Lung microvascular endothelial cell (primary cell): ENCODE measurements at places on chromosomes 12 and 14.
A peak's percentile ranks its signal among the peaks of the same experiment; 100 is the strongest.

DNA sequence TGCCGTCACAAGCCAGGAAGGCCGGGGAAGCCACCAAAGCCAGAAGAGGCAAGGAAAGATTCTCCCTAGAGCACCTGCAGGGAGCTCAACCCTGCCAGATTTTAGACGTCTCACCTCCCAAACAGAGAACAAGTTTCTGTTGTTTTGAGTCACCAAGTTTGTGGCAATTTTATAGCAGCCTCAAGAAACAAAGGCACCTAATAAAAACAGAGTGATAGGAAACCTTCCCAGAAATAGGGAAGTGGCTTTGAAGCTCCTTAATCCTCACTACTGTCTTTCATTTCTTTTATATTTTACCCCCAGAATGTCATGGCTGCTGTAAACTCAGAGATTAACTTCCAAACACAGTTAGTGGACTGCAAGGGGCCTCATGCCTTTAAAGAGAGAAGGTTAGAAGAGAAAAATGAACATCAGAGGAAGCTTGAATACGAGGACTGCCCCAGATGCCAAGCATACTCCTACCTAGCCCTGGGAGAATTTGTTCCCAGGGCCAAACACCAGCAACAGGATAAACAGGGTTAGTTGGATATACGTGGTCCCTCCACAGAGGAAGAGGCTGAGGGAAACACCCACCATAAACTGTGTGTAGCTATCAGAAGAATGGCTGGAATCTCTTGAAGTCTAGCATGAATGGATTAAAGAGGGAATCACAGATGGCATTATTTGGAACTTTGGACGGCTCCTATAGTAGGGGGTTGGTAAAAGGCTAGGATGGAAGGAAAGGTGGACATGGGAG, 148.3 kb downstream of the KCNA5 start:
- DNase-seq, result no peak

DNA sequence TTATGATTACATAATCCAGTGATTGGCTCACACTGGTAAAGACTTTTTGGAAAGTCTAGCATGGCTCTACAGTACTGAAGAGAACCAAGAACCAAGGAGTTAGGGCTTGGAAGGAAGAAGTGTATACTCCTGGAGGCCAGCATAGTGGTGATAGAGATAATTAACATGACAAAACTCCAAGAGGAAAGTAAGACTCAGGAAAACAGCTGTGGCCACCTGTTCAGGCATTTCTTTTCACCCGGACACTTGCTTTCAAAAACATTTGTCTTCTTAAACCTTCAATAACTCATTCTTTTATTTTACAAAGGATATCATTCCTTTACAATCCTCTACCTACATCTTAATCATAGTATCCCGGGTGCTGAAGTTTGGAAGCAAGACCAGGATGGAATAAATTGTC, 50.9 kb downstream of the KLHL28 start:
- no peak for DNase-seq

- DNase-seq, result peak; percentile 12
Measured at GRCh38 chr14:93308686-93309345, 24.0 kb downstream of the BTBD7 start.

- DNase-seq, result no peak
Measured at GRCh38 chr14:44149597-44149996, 357.5 kb downstream of the FSCB start.

- no peak for DNase-seq
Measured at GRCh38 chr12:19826980-19827550, 387.8 kb downstream of the AEBP2 start.

DNA sequence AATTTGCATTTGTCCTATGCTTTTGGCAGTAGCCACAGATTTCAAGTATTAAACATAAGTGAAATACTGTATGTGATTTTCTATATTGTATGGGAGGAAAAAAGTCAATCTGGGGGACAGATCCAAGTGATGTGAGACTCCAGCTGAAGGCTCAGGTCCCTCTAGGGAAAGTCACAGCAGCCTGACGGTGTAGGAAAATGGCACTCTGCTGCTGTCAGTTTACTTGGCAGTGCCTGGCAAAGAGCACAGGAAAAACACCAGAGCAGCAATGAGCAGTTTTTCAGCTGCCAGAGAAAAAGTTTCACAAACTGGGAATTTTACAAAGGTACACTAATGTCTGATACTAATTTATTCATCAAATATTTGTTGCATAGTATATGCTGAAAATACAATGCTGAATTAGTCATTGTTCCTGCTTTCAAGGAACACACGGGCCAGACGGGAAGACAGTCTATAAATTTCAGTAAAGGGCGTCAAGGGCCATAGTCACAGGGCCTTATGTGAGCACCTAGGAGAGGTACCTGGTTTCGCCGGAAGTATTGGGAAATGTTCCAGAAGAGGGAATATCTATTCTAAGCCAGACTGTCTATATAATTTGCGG, 66.2 kb upstream of the SLC38A2 start:
- DNase-seq, result peak; percentile 60
